ENCODE measurements at places on chromosomes 2 and 18. TPM values are rescaled to one million over a fixed set of nuclear protein-coding genes. Genes with fewer than 3 reads are reported as not detected.

Gene TCF7L1
- total RNA-seq, result 27.7 TPM

Gene PJVK
- total RNA-seq, result 2.1 TPM

Gene TSPYL6
- not detected for total RNA-seq

GRCh38 chr2:27211241-27211942, 449 bp upstream of the ATRAID start:
- no peak for DNase-seq

GRCh38 chr18:58047556-58047882, 3.5 kb downstream of the NEDD4L start:
- DNase-seq, result no peak

GRCh38 chr2:234789556-234790325, 162.1 kb upstream of the SH3BP4 start:
- no peak for DNase-seq

- DNase-seq, result no peak
Measured at GRCh38 chr2:71067567-71068217, 756 bp upstream of the NAGK start.

- DNase-seq, result no peak
Measured at GRCh38 chr2:123906361-123906760, 118.7 kb upstream of the CNTNAP5 start.

DNA sequence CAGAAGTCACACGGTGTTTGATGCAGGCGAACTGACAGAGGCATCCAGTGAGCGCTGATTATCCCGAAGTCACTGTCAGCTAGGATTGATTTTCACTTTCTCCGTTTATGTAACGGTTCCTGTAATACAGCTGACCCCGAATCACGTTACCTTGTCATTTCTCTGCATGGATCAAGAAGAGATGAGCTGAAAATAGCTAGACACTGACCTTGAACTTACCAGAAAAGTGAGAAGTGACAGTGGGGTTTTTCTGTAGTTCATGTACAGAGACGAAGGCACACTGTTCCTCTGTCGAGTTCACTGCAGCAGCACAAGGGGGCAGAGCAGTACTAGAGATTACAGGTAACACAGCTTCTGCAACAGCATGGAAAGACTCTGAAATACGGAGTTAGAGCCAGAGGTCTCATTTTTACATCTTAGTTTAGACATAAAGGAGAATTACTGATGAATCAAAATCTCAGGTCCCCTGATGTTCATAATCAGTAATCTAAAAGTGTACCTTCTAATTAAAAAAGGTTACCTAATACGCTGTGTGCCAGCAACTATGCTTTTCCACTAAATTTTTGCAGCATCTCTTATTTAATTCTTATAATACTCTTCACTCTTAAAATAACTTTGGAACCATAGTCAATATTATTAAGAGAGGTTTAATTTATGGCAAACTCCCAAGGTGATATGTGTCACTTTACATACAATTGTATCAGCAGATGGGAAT, 33.1 kb downstream of the ARHGAP15 start:
- DNase-seq, result peak; percentile 55

Data from Caco-2 (cell line).